ENCODE measurements at places on chromosomes 13 and 19.

- no peak for DNase-seq
Measured at GRCh38 chr13:97241761-97242160, 19.6 kb downstream of the MBNL2 start.

GRCh38 chr13:46527237-46527636, 25.7 kb upstream of the LRCH1 start:
- no peak for DNase-seq

GRCh38 chr19:11971041-11971440, 6.2 kb downstream of the ZNF763 start:
- DNase-seq, result no peak

DNA sequence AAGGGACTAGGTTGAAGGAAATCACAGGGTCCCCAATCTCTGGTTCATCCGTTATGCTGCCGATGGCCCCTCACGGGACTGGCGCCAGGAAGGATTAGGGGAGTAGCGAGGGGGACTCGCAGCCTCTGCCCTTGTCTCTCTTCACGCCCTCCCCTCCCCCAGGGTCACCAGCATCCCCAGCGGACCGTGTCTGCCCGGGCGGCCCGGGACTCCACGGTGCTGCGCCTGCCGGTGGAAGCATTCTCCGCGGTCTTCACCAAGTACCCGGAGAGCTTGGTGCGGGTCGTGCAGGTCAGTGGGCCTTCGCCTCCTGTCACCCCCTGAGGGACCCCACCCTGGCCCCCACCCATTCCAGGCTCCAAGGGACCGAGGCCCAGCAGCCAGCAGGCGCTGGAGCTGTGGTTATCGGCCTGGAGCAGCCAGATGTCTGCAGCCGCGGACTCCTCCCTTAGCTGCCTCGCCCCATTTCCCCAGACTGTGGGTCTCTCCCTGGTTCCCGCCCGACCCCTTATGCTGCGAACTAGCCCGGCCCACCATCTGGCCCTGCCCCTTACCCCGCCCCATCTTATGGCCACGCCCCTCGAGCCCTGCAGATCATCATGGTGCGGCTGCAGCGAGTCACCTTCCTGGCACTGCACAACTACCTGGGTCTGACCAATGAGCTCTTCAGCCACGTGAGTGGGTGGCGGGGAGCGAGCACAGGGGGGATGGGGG, 5.4 kb downstream of the PNPLA6 start:
- DNase-seq, result no peak

DNA sequence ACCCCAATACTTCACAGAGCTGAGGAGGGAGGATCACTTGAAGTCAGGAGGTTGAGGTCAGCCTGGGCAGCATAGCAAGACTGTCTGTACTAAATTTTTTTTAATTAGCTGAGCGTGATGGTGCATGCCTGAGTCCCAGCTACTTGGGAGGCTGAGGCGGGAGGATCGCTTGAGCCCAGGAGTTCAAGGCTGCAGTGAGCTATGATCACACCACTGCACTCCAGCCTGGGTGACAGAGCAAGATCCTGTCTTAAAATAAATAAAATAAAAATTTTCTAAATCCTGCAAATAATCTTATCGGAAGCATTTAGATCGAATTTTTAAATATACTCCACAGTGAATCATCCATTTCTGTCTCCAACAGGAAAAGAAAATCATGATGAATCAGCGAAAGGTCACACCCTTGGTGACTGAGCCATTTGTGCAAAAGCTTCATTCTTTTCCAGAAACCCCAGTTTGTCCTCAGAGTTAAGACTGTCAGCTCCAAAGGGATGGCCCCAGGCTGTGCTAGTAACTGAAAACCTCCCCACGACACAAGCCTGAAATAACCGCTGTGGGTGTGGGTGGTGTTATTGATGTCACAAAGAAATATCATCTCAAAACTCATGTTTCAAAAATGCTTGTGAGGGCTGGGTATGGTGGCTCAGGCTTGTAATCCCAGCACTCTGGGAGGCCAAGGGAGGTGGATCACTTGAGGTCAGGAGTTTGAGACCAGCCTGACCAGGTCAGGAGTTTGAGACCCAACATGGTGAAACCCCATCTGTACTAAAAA, 167.6 kb downstream of the PTPRS start:
- no peak for DNase-seq

- DNase-seq, result peak; percentile 85
Measured at GRCh38 chr19:39411832-39412099, 703 bp upstream of the PLEKHG2 start.

DNA sequence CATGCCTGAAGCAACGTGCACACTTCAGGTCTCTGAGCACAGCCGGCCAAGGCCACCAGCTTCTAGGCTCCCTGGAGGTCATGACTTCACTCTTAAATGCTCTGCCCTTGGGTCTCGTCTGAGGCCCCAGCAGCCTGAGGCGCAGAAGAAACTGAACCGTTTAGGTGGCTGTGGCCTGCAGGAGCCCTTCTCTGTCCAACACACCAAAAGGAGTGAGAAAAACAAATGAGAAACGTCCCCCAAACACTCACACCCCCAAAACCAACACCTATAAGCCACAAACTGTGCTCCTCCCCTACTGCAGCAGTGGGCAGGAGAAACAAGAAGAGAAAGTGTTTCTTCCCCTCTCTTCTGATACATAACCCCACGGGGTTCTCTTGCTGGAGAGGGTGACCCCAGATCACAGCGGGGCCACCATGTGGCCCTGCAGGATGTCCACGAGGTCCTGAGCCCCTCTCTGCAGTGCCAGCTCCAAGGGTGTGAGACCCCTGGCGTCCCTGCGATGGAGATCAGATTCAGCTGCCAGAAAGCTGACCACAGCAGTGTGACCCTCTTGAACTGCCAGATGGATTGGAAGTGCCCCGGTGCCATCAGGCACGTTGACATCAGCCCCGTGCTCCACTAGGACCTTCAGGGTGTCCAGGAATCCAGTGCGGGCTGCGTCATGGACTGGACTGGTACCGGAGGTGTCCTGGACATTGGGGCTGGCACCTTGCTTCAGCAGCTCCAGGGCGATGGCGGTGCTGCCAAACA, 1.0 kb upstream of the KRI1 start:
- no peak for DNase-seq

DNA sequence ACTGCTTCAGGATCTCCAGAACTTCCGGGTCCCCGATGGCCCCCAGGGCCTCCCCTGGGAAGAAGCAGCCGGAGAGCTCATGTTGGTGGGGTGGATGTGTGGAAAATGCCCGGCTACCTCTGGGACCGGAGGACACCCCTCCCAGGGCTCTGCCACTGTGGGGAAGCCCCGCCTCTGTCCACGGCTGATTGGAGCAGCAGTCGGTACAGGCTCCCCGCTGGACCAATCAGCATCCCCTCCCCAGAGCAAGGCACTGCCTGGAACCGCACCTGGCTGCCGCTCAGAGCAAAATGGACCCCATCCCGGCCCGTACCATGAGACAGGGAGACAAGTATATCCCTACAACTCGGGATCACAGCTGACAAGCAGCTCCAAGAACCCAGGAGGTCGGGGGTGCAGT, 6.4 kb downstream of the DOHH start:
- no peak for DNase-seq

GRCh38 chr19:16736709-16737108, 17.1 kb downstream of the NWD1 start:
- DNase-seq, result no peak
